ENCODE measurements at places on chromosomes 12 and 14.

DNA sequence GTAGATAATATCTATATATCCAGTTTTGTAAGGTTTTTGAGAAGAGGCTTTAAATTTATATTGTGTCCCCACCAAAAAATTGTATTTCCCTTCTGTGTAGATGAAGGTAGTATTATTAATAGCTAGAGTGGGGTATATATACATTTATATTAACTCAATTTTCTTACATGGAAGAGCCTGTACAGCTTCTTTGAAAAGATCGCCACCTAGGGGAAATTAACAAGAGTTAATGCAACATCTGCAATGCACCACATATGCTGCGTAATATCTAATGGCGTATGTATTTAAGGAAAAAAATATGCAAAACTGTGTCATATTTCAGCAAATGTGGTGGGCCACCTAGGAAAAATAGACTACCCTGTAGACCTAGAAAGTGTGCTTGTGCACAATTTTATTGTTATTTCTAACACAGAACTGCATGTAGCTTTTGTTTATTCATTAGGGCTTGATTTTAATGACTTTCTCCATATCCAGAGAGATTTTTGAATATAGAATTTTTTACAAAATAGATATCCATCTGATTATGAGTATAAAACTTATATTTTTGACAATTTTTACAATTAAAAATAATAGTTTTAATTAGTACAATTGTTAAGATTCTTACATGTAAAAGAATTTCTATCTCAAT is 14.0 kb downstream of the CCER1 start:
- DNase-seq: no peak

- no peak for DNase-seq
These were observed 109.4 kb downstream of the DACT1 start for GRCh38 chr14:58747181-58747580.

- DNase-seq: no peak
These were observed 497.1 kb upstream of the RPL10L start for GRCh38 chr14:47148686-47149085.

GRCh38 chr14:50233951-50234250 is 2.5 kb upstream of the SOS2 start:
- no peak for DNase-seq

- no peak for DNase-seq
These were observed 90.0 kb downstream of the RIN3 start for GRCh38 chr14:92603309-92604242.

GRCh38 chr14:52868911-52869618 is 77.7 kb upstream of the GNPNAT1 start:
- no peak for DNase-seq

GRCh38 chr12:67773896-67774295 is 125.4 kb downstream of the DYRK2 start:
- DNase-seq: no peak

- DNase-seq: no peak
These were observed 11.4 kb downstream of the AGAP2 start for GRCh38 chr12:57726884-57727757.

- DNase-seq: no peak
These were observed 44.4 kb upstream of the IQSEC3 start for GRCh38 chr12:22190-22529.

Measured in neural crest cell (in vitro differentiated cells).